ENCODE measurements at places on chromosomes 2 and 18.

GRCh38 chr18:70553245-70553935 lies 264.5 kb downstream of the SOCS6 start:
- no peak for DNase-seq

- DNase-seq, result no peak
These were observed 104.7 kb downstream of the TSN start for GRCh38 chr2:121860033-121860757.

GRCh38 chr2:106523976-106524665 lies 37.0 kb downstream of the CD8B2 start:
- no peak for DNase-seq

DNA sequence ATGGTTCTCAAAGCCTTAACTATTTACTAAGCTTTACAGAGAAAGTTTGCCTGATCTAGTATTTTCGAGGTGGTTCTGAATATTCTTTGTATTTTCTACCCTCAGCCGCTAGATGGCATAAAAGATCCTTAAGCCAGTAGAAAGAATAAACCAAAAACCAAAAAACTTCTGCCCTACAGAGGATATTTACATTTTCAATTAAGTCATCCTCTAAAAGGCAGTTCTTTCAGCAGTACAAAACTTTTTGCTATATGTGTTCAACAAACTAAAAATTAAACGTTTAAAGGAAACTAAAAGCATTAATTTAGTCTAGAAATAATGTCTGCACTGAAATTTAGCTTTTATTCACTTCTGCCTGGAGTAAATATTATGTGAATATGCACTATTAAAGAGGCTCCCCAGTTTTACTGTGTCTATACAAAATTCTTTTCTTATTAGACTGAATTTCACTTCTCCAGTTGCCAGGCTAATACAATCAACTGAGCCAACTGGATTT lies 297.5 kb downstream of the PIEZO2 start:
- no peak for DNase-seq

DNA sequence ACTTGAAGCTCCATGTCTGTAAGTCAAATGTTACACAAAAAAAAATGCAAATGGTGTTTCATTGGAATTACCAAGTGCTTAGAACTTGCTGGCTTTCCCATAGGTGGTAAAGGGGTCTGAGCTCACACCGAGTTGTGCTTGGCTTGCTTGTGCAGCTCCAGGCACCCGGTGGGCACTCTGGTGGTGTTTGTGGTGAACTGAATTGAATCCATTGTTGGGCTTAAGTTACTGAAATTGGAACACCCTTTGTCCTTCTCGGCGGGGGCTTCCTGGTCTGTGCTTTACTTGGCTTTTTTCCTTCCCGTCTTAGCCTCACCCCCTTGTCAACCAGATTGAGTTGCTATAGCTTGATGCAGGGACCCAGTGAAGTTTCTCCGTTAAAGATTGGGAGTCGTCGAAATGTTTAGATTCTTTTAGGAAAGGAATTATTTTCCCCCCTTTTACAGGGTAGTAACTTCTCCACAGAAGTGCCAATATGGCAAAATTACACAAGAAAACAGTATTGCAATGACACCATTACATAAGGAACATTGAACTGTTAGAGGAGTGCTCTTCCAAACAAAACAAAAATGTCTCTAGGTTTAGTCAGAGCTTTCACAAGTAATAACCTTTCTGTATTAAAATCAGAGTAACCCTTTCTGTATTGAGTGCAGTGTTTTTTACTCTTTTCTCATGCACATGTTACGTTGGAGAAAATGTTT lies 97.9 kb upstream of the IL1R2 start:
- no peak for DNase-seq

DNA sequence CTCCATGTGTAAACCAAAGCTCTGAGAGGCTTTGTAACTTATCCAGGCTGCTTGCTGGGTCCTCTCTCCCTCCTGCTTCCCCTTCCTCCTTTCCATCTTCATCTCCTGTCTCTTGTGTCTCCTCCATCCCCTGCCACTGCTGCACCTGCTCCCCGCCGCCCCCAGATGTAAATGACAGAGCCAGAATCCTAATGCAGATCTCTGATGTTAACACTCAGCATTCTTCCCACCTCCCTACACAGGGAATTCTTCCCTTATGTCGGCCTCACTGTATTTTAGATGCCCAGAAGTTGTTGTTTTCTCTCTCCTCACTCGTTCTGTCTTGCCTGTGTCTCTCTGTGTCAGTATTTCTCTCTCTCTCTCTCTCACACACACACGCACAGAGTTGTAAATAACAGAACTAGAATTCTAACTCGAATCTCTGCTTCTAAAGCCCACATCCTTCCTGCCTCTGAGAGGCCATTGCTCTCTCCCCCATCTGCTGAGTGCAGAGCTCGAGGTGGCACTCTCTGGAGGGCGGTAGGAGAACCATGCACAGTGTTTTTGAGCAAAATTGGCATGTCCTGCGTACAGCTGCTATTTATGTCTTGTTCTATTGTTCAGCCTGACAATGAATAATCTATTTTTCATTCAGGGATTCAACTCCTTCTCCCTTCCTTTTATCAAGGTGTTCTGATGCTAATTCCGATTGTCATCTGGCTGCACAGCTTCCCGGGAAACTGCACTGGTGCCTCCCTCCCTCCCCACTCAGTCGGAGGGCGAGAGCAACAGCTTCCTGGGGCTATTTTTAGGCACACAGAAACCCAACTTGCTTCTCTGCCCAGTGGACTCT lies 219.9 kb downstream of the SH3RF3 start:
- no peak for DNase-seq

- DNase-seq, result no peak
These were observed 142.0 kb upstream of the DNMT3A start for GRCh38 chr2:25483607-25484266.

DNA sequence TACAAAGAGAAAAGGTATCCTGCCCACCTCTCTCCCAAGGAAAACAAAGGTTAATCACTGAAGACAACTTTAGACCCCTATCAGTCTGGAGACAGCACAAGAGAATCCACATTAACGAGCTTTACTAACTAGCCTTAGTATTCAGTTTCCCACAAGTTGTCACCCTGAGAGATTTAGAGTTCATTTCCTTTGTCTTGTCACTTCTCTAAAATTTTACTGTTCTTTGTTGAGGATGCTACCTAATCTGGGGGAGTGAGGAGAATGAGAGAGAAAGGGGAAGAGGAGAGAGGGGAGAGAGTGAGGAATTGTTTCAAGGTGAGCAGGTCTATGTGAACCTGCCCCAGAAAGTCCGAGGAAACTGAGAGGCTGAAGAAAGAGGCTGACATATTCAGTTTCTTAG lies 28.4 kb downstream of the C2orf76 start:
- DNase-seq, result no peak

DNA sequence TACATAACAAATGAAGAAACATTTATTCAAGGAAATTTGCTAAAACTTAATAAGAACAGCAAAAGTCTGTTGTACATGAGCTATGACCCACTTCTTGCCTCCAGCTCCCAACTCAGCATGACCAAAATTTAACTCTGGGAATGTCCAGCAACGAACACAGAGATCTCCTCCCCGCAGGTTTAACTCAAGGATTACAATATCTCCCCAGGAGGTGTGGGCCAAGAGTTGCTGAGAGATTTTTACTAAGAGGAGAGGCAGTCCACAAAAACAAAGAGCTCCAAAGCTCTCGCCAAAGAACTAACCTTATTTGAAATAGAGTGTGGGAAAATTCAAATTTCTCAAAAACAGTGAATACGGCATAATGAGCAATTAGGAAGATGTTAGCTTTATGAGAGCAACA lies 318.5 kb downstream of the GRB14 start:
- DNase-seq, result no peak

DNA sequence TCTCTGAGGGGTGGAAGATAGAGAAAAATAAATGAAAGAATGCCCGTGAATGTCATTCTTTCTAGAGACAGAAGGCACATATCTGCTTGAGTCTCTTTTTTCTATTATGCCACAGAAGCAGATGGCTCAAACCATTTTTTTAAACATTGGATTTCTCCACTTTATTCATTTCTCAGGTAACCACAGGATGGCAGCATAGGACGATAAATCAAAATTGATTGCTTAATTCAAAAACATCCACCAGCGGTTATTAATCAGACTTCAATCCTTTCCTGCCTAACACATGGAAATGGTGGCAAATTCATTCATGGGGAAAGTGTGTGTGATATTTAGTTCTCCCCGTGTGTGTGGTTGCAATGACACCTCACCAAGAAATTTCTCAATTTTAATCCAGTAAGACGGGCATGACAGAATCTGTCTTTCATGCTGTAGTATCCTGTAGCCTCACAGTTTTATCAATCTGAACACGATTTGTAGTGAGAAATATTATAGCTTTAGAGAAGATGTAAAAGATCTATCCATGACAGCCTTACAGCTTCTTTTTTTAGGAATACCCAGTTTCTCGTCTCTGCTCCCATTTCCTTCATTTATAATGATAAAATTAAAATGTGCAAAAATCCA lies 72.2 kb downstream of the DSC3 start:
- DNase-seq, result peak; percentile 12

DNA sequence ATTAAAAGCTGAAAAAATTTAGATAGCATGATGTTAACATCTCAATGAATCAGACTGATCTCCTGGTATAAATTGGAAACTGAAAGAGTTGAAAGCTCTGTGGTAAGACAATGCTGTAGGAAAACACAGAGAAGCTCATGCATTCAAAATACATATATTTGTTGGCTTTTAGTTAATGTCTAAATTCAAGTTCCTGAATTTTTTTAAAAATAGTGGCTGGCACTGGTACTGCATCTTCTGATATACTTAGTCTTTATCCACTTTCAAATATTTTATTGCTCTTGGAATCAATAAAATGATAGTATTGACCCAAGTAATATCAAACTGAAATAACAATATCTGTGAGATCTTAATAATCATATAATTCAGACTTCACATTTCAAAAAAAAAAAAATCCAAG lies 151.4 kb upstream of the FIGN start:
- DNase-seq, result no peak

DNA sequence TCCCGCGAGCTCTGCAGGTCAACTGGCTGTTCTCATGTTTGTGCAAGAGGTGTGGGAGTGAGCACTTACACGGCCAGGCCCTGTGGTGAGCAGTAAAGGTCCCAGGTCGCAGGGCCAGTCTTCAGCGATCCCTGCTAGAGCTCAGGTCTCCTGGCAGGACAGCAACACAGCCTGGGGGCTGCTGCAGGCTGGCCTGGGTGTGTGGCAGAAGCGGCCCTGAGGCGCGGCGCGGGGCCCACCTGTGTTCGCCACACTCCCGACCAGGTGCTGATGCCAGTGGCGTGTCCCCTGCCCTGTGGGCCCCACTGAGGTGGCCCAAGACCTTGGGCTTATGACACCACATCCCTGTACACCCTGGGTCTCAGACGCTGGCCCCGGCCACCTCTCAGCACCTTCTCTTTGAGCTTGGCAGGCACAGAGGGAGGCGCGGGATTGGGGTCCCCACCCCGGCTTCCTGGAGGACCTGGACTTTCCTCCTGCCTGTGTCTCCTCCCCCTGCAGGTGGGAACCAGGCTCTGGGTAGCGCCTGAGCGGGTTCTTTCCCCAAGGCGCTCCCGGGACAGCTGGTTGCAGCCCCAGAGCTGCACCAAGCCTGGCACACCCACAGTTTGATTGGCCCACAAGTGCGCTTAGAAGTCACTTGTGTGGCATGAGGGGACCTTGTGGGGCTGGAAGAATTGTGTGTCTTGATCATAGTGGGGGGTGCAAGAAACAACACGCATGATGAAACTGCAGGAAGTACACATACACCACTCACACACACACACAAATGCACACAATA lies 59.2 kb downstream of the TWIST2 start:
- DNase-seq, result no peak

GRCh38 chr2:241364781-241365180 lies 8.7 kb downstream of the FARP2 start:
- DNase-seq, result no peak

GRCh38 chr2:190562121-190562520 lies 27.6 kb upstream of the NEMP2 start:
- no peak for DNase-seq

DNA sequence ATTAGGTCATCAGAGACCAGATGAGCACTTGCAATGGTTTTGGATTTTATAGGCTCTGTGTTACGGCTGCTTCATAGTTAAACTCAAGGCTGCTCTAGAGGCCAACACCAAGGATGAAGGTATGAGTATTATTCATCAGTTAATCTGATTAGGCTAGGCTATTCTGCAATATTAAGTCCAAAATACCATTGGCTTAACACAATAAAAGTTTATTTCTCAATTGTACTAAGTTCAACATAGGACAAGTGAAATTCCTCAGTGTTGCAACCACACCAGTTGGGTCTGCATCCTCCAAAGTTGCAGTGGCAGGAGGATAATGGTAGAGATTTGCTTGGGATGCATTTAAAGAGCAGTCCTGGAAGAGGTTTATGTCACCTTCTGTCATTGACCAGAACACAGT lies 538.3 kb upstream of the CDH2 start:
- DNase-seq, result no peak

GRCh38 chr2:233794128-233794658 lies 16.1 kb downstream of the MROH2A start:
- DNase-seq, result no peak

GRCh38 chr2:8953525-8953924 lies 50.0 kb downstream of the MBOAT2 start:
- DNase-seq, result no peak

- no peak for DNase-seq
These were observed 39.7 kb downstream of the RFX8 start for GRCh38 chr2:101435001-101435862.

DNA sequence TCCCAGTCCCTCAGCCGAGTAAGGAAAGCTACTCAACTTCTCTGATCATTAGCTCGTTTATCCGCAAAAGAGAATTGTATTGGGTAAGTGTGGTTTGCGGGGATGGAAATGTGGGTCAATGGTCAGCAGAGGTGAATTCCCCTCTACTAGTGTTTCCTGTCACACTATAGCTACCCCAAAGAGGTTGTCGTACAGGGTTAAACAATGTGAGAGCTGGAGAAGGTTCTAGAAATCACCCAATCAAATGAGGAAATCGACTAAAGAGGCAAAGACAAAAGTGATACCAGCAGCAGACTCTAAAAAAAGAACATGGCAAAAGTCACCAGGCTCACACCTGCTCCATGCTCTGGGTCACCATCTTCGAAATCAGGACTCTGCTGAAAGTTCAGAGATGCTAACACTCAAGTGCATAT lies 144.7 kb upstream of the ITGA4 start:
- DNase-seq, result no peak

DNA sequence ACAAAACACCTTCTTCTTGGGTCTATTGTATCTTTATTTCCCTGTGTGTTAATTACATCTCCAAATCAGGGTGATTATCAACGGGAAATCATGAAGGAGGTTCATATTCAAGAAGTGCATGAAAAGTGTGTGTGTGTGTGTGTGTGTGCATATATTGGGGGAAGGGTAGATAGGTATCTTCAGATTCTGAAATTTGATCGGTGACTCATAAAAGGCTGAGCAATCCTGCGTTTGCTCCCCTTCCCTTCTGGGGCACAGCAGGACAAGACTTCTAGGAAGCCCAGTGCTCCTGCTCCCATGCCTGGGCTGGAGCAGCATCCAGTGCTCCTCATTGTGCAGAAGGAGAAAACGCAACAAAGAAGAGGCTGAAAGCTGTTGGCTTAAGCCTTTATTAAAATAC lies 25.8 kb downstream of the MC5R start:
- no peak for DNase-seq

GRCh38 chr2:85265304-85265703 lies 62.5 kb downstream of the TGOLN2 start:
- no peak for DNase-seq

GRCh38 chr18:56995579-56996188 lies 151.2 kb upstream of the BOD1L2 start:
- DNase-seq, result no peak

Measured in left renal cortex interstitium (tissue), 4 donors.